ENCODE measurements at places on chromosomes 1 and 21.

- DNase-seq = no peak
Observed at GRCh38 chr1:76408303-76408702, 333.8 kb downstream of the ST6GALNAC3 start.

- DNase-seq = no peak
Observed at GRCh38 chr21:39651206-39651605, 38.5 kb downstream of the B3GALT5 start.

- peak; percentile 81 for DNase-seq
Observed at GRCh38 chr1:112722601-112723510, 7.7 kb upstream of the PPM1J start.

DNA sequence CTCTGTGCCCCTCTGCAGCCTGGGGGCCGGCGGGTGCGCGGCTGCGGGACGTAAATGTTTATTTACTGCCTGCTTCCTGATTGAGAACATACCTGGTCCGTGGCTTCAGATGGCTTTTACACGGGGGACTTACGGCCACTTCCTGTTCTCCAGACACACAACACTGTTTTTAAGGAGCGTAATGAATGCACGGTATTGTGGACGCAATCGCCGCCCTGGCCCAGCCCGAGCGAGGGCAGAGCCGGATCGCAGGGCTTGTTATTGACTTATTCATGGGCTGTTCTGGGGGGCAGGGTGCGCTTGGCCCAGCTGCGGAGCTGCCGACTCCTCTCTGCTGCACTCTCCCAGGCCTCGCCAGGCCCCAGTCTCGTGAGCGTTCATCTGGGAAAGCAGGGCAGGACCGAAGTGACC, 52.8 kb upstream of the ACTRT2 start:
- no peak for DNase-seq

GRCh38 chr21:31659286-31659535, 282 bp upstream of the SOD1 start:
- DNase-seq = no peak

- DNase-seq = no peak
Observed at GRCh38 chr1:3217181-3217641, 148.2 kb downstream of the PRDM16 start.

DNA sequence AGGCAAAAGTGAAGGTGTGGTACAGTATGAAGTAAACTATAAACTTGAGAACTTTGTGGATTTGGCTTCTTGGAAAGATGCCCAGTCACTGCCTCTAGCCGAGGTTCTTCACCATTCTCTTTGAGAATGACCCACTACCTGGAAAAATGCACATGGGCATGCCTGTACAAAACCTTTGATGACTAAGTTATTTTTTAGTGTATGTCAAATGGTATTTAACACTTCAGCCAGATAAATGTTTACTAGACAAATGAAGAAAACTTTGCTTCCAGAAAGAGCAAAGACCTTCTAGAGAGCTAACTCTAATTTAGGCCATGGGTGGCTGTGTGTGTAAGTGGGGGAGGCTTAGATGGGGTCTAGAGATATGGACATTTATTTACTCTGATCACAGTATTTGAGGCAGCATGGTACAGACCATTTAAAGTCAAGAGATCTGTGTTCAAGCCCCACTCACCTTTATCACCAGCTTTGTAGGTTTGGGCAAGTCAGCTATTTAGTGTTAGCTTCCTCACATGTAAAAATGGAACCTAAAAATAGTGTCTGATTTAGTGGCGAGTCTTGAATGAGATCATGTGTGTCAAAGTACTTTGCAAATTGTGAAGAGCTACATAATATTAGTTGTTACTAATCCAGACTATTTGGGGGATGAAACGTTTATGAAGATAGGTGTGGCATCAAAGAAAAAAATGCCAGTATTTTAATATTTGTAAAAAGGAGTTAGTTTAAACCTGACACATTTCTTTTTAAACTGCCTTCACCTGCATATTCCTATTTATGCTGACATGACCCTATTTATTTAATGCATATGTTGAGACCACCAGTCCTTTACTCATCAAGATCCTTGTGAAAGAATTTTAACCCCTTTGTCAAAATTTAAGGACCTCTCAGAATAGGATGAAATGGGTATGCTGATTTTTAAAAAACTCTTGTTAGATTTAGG, 20.2 kb downstream of the NFYC start:
- no peak for DNase-seq

- no peak for DNase-seq
Observed at GRCh38 chr21:45990741-45991605, 9.4 kb downstream of the COL6A1 start.
